Stimulated activated CD4-positive, alpha-beta T cell treated with anti-CD3 and anti-CD28 coated beads, Interleukin-1b, Interleukin-23, amount 100 ng/mL, for 24 hours (primary cell): ENCODE measurements at places on chromosomes 7 and 10.

GRCh38 chr10:69957241-69957885, 95.3 kb upstream of the MACROH2A2 start:
- DNase-seq, result no peak

GRCh38 chr7:45443263-45443662, 130.9 kb upstream of the ADCY1 start:
- DNase-seq, result no peak

DNA sequence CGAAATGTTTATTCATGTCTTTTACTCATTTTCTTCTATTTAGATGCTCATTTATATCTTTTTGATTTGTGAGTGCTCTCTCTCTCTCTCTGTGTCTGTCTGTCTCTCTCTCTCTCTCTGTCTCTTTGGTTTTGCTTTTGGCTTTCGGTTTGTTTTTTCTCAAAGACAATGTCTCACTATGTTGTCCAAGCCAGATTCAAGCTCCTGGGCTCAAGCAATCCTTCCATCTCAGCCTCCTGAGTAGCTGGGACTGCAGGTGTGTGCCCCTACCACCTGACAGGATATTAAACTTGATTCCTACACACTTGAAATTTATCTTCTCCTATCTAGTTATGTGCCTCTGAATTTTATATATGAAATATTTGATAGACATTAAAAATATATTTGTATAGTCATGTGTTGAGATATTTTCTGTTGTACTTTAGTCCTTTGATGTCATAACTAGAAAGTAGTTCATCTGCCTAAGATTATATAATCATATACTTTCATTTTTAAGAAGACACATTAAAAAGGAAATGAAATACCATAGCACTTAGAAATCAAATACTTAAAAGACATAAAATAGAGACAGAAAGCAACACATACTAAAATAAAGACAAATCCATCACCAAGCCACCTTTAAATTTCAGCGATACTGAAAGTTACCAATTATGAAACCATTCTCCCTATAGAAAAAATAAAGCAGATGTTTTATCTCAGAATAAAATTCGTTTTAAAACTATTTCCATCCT, 68.1 kb upstream of the SFMBT2 start:
- no peak for DNase-seq

GRCh38 chr7:106068538-106068961, 43.6 kb downstream of the SYPL1 start:
- no peak for DNase-seq

DNA sequence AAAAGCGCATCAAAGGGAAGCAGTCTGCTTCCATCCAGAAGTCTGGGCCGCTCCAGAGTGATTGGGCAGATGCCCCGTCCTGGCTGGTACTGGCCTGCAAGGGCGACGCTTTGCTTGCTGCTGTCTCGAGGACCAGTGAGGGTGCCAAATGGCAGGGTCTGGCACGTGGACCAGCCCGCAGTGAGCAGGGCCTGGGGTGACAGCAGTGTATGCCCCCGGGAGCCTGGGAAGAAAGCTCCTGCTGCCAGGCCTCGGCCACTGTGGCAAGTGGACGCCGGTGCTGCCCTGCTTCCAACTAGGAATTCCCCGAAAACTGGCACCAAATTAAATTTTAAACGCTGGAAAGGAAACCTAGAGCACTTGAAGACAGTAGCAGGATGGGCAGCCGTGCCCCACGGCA, 357.0 kb upstream of the MKI67 start:
- DNase-seq, result no peak

GRCh38 chr7:32905175-32905662, 13.7 kb upstream of the KBTBD2 start:
- peak; percentile 15 for DNase-seq

GRCh38 chr7:121259826-121260225, 69.0 kb upstream of the WNT16 start:
- no peak for DNase-seq

- no peak for DNase-seq
These were observed 78.4 kb upstream of the NANOS1 start for GRCh38 chr10:118950997-118951637.

DNA sequence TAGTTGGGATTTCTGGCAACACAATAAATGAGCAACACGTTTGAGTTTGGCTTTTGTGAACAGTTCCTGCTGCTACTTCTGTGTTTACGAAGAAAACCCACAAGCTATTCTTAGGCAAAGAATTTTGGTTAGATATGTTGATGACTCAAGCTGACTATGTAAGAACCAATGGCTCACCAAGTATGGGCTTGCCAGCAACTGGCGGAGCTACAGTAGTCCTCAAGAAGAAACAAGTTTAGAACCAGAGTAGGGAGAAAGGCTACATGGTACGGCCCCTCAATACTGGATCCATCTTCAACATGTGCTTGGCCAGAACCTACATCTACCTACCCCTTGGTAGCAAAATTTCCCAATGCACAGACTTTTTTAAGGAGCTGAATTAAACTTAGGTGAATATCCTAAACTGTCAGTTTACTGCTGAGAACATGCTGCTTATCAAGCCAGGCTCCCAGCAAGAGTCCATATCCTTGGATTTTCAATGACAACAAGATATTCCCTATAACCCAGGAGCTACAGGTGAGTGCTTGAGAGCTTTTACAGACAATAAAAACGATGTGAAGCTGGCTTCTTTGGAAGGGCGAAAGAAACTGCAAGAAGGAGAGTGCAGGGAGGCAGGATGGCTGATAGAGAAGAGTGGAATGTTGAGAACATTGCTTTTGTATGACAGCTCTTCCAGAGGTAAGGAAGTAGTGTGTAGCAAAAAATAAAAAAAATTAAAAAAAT, 74.3 kb upstream of the ASAH2 start:
- no peak for DNase-seq

- no peak for DNase-seq
These were observed 58.0 kb downstream of the CREM start for GRCh38 chr10:35184527-35185171.

- DNase-seq, result no peak
These were observed 71.1 kb upstream of the CFAP46 start for GRCh38 chr10:133013463-133013862.

DNA sequence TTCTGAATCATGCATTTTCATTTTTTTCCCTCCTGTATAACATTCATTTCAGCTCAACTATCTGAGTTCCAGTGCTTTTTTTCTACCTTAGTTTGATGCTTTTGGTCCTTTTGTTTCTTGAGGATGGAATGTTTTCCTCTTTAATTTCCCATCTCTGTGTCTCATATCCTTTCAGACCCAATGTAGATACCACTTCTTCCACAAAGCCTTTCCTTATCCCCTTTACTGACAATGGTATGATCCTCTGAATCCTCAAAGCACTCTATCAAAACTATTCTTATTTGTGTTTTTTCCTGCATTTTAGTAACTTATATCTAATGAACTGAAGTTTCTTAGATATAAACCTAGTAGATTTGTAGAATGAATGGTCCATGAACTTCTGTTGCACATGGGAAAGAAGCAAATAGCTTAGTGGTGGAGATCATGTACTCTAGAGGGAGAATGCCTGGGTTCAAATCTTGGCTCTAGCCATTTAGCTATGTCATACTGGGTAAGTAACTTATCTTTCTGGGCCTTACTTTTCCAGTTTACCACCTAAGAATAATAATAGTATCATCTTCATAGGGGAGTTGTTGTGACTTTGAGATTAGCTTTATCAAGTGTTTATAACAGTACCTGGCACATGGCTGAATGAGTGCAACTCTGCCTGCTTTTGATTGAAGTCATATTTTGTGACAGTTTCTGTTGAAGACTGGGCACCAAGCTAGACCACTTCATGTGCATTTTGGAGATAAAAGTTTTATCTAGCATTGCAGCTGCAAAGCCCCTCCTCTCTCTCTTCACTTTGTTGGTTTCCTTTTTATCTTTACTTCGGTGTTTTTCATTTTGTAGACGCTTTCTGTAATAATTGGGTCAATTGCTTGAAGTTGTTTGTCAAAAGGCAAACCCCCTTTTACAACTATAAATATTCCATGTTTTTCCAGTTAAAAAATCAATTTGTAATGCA, 18.5 kb downstream of the STAM start:
- DNase-seq, result no peak

DNA sequence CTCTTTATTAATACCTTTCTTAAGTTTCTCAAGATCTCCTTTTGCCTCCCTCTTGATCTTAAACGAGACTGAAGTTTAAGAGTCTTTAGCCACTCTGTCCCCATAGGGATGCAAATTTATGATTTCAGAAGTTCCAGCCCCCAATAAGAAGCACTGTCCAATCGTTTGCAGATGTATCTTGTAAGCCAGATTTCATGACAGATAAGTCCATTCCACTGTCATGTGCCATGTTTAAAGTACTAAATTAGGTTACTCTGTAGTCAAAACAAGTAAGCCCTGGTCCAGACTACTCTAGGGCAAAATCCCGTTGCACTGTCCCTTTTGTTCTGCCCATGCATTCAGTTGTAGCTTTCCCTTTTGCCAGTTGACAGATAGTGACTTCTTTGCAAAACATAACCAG, 157.2 kb upstream of the KAT6B start:
- no peak for DNase-seq
